ENCODE measurements at places on chromosomes 13 and 19.

DNA sequence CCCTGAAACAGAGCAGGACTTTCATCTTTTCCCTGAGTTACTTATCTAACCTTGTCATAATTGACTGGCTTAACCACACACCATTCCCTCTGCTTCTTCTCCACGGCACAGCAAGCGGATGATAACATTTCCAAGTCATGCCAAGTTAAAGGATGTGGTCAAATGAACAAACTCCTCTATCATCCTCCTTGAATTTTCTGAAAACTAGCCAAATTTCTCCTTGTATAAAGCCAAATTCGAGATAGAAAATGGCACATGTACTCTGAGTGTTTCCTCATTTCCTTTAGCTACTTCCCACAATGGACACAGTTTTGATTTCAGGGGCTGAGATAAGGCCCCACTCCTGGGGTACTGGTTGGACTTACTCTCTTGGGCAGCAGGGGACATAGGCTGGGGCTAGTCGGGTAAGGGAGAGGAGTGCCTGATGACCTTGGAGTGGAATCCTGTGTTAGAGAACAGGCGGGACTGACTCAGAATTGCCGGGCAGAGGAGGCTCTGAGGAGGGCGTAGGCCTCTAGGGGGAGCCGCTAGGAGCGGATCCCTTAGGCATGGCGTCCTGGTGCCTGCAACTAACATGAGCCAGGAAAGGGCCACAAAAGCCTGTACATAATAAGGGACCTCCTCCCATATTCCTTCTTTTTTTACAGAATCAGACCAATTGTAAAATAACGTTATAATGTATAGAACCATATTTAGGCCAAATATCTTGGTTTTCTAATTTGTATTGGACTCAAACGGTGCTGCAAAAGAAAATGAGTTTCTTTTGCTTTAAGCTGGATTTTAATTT, 20.3 kb upstream of the TMTC4 start:
- DNase-seq = no peak

- peak; percentile 27 for DNase-seq
Measured at GRCh38 chr19:584240-585001, 5.3 kb upstream of the HCN2 start.

DNA sequence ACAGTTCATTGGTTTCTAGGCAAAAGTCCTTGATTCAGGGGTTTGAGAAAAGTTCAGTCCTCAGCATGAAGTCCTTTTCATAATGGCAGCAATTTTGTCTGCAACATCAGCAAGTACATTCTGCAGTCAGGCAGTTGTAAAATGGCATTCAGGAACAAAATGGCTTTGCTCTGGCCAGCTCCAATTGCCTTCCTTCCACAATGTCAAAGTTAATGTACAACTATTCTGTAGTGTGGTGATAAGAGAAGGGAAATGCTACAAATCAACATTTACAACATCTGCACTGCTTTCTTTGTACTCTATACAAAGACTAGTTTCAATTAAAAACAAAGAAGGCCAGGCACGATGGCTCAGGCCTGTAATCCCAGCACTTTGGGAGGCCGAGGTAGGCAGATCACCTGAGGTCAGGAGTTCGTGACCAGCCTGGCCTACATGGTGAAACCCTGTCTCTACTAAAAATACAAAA, 1.8 kb upstream of the NEK3 start:
- DNase-seq = no peak

DNA sequence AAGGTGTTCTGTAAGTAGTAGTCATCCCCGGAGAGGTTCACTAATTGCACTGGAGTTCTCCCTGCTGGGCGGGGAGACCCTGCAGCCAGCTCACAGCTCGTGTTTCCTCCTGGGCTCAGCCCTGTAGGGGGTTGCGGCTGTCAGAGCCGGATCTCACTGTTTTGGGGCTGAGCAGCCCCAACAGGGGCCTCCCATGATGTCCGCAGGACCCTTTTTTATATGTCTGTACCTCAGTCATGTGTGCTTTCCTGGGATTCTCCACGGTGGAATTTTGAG, 130.2 kb upstream of the MCF2L start:
- DNase-seq = no peak

DNA sequence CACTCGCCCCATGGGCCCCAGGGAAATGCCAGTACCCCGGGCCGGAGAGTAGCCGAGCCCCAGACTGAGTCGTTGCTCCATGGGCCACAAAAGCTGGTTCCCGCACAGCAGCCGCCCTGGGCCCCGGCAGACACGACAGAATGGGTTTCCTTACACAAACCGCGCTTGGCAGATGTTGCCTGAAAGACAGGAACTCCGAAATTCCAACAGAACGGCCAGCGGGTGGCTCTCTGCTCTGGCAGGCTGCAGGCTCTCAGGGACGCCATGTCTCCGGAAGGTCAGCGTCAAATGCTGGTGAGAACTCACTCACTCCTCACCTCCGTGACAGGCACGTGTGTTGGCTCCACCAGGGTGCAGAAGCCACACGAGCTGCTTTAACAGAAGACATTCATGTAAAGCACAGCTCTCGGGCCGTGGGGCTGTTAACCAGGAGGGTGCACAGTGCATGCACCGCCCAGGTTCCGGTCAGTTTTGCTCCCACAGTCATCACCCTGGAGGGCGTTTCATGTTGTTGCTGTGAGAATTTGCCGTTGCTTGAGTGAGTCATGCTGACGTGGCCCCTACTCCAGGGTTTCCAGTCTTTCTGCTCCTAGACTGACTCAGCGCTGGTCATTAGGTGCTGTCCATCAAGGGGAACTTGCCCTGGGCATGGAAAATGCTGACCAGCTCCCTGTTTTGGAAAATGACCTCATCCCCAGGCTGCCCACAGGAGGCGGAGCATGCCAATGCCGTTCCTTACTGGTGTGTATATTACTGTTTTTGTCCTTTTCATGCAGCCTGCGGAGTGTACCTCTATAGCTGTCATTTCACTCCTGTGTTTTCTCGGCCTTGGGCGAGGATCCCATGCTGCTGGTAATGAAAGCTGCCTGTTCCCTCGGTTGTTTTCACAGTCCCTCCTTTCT, 44.8 kb downstream of the ANKRD10 start:
- no peak for DNase-seq

DNA sequence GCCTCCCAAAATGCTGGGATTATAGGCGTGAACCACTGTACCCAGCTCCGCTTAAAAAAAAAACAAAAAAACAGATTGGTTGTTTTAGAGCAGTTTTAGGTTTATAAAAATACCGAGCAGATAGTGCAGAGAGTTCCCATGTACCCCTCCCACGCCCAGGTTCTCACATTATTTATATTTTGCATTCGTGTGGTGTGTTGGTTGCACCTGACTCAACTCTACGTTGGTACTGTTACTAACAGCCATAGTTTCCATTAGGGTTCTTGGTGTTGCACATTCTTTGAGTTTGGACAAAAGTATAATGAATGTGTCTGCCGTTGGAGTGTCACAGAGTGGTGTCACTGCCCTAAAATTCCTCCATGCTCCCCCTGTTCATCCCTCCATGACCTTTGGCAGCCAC, 29.1 kb downstream of the MYO9B start:
- no peak for DNase-seq

DNA sequence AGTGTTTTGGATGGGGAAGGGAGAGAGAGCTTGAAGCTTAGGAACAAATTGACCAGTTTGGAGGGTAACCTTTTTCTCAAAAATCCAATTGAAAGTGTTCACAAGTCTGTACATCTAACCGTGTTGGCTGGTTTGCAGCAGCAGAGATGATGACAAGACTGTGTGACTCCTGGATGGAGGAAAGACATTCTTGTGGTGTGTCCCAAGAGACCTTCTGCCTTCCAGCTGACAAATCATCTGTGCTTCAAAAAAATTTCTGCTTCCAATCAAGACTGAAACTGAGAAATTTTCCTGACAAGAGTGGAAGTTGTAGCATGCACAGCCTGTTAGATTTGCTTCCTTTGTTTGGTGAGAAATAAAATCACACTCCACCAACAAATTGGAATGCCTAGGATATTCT, 56.2 kb downstream of the LACC1 start:
- no peak for DNase-seq

DNA sequence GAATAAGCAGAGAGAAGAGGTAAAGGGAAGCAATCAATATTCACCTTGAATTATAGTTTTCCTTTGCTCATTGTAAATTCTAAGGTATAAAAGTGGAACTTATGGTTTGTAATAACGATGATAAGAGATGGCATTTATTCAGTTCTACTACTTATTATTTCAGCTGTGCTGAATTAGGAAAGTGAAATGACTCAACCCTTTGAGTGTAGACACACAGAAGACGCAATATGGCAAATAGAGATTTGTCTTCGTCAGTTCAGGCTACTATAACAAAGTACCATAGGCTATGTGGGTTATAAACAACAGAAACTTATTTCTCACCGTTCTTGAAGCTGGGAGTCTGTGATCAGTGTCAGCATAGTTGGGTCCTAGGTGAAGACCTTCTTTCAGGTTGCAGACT, 713.0 kb upstream of the PCDH9 start:
- no peak for DNase-seq

GRCh38 chr19:2619076-2619475, 83.4 kb downstream of the GNG7 start:
- no peak for DNase-seq

GRCh38 chr13:66940113-66940512, 290.0 kb downstream of the PCDH9 start:
- no peak for DNase-seq

DNA sequence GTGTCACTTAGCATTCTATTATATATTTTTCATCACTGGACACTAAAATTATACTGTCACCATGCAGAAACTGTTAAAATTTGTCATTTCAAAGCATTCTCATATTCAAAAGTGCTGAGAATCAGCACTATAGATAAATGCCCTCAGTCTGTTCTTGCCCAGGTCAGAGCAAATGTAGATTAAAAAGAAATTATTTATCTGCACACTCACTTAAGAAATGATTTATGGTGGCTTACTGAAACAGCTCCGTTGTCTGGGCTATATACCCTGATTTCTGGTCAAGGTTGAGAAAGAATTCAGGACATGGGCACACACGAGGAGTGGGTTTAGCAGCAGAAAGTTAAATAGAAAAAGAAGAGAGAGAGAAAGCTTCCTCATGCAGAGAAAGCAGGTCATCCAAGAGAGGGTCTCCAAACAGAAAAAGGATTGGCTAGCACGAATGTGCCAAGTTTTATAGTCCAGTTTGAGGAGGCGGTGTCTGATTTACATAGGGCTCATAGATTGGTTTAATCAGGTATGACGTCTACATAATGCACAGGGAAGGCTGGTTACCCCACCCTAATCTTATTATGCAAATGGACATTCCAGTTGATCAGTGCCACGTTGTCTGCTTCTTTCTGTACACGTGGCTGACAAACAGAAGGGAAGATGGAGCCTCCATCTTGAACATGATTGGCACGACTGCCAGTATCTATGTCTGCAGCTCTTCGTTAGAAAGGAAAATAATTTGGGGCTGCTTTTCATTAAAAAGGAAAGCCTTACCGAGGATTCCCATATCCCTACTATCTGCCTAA, 47.3 kb upstream of the N4BP2L1 start:
- no peak for DNase-seq

DNA sequence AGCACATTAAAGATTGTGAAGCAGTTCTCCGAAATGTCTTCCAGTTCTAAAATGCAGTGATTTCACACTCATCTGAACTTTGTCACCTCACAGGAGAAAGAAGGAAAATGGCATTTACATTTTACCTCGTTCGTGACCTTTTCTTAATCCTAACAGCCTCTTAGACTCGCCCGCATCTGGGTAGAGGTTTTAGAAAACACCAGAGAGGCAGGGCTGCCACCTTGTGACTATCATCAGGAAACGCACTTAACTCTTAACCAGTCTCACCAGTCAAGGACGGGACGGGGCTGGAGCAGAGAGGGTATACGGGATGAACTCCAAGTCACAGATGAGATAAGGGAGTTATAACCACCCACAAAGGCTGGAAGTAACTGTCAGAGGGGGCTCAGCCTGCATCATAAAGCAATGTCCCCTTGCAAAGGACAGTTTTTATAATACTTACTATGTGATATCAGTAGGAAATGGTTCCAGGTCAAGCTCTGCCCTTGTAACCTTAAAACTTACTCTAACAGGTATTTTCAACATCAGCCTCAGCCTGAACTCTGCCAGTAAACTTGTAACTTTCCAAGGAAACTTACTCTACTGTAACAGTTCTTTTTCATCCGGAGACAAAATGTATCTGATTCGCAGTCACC, 8.6 kb upstream of the CEACAM6 start:
- peak; percentile 33 for DNase-seq

DNA sequence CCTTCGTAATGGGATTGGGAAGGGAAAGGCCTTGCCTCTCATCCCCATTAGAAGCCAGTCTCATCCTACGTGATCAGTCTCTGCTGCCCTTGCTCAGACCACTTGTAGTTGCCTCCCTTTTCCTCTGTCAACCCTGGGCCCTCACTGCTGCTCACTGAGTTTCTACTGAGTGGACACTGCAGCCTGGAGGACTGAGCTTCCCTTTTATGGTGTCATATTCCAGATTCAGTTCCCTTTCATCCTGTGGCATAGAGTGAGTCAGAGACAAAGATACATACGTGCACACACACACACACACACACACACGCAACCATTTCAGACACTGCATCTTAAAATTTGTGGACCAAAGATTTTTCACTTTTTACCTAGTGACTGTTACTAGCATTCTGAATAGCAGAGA, 56.6 kb downstream of the COG3 start:
- DNase-seq = no peak

DNA sequence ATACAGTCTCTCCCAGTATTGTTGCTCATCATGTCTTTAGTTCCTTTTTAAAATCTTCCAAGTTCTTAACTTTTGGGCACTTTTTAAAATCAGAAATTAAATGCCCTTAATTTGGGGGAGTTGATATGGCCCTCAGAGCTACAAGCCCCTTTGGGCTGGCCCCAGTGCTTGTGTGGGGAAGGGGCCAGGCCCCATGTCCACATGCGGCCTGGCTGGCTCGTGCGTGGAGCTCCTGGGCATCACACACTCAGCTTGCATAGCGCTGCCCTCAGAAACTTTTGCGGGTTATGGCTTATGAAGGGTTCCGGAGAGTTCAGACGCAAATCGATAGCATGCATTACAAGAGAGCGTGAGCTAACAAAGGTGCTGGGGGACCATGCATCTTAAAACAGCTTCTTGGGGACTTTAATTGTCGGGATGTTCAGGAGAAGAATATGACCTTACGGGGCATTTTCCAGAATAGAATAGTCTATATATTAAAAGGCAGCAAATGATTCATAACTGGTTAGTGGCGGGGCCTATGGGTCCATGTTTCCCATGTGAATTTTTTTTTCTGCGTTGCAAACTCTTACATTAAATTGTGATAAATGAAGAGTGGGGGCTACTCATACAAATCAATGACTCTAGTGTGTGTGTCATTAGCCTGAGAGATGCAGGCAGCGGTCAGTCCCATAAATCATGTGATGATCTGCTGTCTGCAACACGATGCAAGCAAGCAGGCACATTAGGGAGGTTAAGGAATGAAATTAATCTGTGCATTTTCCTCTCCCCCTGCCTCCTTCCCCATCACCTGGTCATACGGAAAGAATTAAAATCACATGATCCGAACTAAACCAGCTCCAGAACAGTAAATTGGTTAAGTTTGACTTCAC, 185.8 kb upstream of the TSHZ3 start:
- DNase-seq = no peak

GRCh38 chr13:47066226-47066625, 169.4 kb upstream of the HTR2A start:
- no peak for DNase-seq

All from stimulated activated CD4-positive, alpha-beta T cell treated with anti-CD3 and anti-CD28 coated beads, TNF-alpha, amount 100 ng/mL, for 24 hours (primary cell).